Activated CD4-positive, CD25-positive, alpha-beta regulatory T cell (primary cell): ENCODE measurements at places on chromosomes 16 and 17.

DNA sequence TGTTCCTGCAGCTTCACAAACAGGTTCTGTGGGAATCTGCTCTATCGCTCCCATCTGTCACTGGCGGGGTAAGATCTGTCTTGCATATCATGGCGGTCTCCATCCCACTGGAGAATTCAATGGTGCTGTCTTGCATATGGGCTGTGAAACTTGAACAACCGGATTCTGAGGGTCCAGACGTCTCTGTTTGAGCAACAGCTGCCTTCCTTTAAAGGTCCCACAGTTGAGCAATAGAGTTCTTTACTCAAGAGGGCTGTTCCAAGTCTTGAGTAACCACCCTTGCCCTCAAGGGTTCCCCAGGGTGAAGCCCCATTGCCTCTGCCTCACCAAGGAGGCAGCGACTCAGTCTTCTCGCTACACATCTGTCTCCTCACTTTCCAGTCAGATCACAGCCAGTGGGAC is 50.8 kb downstream of the ZFHX3 start:
- no peak for DNase-seq

DNA sequence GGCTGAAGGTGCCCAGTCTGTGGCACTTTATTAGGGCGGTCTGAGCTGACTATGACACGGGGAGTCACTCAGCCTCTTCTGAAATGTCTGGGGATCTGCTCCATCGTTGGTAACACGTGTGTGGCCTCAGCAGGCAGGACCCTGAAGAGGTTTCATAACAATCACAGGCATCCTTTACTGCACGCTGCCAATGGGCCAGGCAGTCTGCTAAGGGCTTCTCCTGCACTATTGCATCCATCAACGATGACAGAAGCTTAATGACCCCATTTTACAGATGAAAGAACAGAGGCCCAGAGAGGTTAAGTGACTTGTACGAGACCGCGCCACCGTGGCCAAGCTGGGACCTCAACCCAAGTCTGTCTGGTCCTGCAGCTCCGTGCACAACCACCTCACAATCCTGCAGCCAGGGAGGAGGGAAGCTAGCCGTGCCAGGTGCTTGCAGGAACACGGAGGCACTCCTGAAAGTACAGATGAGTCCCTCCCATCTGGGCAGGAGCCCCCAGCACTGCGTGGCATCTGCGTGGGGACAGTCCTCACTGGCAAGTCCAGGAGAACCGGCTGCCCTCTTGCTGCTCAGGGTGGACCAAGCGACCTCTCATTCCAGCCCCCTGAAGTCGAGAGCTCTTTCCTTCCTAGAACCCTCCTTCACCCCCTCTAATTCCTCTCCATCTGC is 40.0 kb downstream of the RPH3AL start:
- DNase-seq: no peak

GRCh38 chr17:42846594-42847280 is 2.4 kb downstream of the AOC2 start:
- no peak for DNase-seq

- no peak for DNase-seq
Measured at GRCh38 chr16:19131825-19132218, 18.1 kb downstream of the ITPRIPL2 start.

DNA sequence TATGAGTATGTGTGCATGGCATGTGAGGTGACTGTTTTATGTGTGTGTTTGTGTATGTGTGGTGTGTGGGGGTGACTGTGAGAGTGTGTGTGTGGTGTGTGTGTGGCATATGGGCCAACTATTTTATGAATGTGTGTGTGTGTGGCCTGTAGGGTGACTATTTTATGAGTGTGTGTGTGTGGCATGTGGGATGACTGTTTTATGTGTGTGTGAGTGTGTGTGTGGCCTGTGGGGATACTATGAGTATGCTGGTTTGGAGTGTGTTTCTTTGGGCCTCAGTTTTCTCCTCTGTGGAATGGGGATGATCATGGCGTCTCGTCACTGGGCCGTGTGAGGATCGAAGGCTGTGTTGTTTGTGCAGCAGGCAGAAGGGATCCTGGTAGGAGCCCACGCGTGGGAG is 152.1 kb upstream of the PLCG2 start:
- DNase-seq: no peak

GRCh38 chr16:66798161-66798560 is 3.2 kb downstream of the TERB1 start:
- no peak for DNase-seq

DNA sequence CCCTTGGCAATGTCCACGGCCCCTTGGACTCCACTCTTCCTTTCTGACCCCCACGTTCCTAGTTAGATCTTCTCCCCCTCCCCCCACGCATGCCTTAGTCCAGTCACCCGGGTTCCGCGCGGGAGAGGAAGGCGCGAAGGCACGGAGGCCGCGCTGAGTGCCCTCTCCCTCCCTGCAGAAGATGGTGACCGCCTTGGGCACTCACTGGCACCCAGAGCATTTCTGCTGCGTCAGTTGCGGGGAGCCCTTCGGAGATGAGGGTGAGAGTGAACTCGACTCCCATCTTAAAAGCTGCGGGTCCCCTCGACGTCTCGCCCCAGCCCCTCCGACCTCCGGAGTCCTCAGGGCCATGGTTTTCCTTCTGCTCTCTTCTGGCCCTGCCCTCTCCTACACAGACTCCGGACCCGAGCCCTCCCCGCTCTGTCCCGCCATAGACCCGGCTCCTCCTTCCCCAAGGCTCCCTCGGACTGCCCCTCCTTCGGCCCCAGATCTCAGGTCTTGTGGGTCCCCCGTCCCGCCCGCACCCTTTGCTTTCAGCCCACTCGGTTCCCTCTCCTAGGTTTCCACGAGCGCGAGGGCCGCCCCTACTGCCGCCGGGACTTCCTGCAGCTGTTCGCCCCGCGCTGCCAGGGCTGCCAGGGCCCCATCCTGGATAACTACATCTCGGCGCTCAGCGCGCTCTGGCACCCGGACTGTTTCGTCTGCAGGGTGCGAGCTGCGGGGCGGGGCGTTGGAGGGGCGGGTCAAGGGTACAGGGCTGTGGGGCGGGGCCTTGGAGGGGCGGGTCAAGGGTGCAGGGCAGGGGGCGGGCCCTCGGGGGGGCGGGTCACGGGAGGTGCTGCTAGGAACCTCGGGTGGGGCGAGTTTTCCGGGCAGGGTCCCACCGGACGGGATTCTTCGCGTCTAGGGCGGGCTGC is 4.6 kb downstream of the TGFB1I1 start:
- peak; percentile 91 for DNase-seq

DNA sequence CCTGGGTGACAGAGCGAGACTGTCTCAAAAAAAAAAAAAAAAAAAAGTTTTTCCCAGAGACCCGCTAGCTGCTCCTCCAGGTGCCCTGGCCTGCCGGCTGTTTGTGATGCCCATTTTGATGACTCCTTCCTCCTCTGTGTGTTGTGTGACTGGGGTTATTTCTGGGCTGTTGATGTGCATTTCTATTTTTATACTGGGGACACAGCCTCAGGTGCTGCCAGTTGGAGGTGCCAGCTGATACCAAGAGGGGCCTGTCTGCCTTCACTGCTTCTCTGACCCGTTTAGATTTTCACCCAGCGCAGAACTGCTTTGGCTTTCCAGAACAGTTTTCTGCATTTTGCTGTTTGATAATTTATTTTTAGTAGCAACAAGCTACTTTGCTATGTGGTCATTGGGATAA is 6.7 kb downstream of the PLA2G15 start:
- DNase-seq: no peak

GRCh38 chr17:77254951-77255825 is 114.4 kb downstream of the SEC14L1 start:
- no peak for DNase-seq

DNA sequence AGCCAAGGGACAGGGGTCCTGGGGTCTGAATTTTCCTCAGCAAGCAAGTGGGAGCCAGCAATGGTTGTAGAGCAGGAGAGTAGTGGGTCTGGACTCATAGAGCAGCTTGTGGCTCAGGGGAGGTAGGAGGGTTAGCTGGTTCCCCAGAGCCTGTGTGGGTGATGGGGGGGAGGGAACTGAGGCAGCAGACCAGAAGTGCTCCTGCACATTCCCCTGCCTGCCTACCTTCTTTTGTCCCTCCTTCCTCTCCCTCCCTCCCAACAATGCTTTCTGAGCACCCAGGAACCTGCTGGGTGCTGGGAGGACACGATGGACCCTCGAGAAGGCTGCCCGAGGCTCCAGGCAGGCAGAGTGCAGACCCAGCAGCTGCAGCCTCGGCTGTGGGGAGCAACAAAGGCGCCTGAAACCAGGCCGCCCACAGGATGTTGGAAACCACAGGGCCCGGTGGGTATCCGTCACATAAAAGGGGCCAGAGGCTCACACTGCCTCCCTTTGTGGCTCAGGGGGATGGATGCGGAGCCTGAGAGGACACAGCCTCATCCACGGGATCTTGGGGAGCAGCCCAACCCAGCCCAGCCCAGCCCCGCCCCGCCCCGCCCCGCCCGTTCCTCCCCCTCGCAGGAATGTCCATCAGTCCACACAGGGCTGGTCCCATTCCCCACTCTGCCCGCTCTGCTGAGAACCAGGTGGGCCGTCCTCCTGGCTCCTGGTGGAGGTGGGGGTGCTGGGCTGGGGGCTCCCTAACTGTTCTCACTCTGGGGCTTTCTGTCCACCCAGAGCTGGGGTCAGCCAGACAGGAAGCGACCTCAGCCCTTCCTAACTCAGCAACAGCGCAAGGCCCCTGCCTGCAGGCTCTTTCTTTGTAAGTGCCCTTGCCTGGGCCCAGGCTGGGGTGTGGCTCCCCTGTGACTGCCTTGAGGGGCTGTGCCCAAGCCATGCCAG is 1.7 kb upstream of the NLRC3 start:
- DNase-seq: peak; percentile 35

- DNase-seq: no peak
Measured at GRCh38 chr16:85091522-85091910, 20.8 kb downstream of the CIBAR2 start.

DNA sequence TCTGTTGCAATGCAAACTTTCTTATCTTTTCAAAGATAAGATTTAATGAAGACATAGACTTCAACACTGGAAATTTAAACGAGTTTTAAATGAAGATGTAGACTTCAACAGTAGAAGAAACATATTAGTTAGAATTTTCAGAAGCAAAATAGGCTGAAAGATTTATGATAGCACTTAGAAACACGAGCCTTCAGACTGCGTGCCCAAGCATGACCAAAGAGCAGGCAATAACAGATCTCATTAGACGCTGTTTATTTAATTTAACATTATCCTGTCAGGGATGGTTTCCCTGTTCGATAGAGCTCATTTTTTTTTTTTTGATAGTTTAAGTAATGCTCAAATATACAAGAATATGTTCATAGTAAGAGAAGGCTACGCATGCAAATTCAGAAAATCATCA is 604.7 kb upstream of the SOX9 start:
- no peak for DNase-seq

GRCh38 chr17:77530591-77530990 is 389.8 kb downstream of the SEC14L1 start:
- no peak for DNase-seq

- DNase-seq: no peak
Measured at GRCh38 chr17:72358465-72358864, 237.6 kb downstream of the SOX9 start.

DNA sequence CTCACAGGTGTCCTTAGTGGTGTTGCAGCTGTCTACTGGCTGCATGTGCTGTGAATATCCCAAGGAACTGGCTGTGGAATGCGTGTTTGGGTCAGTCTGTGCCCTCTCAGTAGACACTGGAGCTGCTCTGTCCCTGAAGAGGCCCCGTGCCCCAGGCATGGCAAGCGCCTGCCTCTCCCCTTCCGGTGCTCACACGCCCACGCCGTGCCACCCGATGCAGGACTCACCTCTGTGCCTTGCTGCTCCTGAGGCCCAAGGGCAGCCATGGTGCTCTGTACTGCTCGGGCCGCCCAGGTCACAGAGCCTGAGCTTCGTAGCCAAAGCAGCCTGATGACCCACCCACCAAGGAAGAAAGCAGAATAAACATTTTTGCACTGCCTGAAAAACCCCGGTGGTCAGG is 10.0 kb downstream of the RGS11 start:
- no peak for DNase-seq

DNA sequence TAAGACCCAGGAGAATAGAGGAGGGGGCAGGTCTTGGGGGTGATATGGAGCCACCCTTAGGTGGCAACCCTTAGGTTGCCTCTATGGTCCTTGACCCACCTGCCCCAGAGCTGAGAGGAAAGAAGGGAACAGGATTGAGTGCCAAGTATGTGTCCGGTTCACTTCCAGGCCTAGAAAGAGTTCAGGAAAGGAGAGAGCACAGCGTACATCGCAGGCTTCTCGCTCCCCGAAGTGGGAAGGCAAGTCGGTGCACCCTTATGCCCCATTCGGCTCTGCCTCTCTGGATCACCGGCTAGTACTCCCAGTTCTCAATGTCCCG is 631 bp downstream of the SP6 start:
- no peak for DNase-seq

GRCh38 chr16:75065149-75065505 is 51.5 kb downstream of the LDHD start:
- DNase-seq: no peak

- no peak for DNase-seq
Measured at GRCh38 chr17:39700148-39700987, 504 bp downstream of the ERBB2 start.

- no peak for DNase-seq
Measured at GRCh38 chr17:62998665-62999393, 32.8 kb downstream of the TANC2 start.

- DNase-seq: no peak
Measured at GRCh38 chr16:51818342-51818944, 667.4 kb upstream of the SALL1 start.

GRCh38 chr16:84537491-84538151 is 33.2 kb upstream of the MEAK7 start:
- no peak for DNase-seq
